ENCODE measurements at places on chromosomes 6 and 20.
A peak's percentile ranks its signal among the peaks of the same experiment; 100 is the strongest.

DNA sequence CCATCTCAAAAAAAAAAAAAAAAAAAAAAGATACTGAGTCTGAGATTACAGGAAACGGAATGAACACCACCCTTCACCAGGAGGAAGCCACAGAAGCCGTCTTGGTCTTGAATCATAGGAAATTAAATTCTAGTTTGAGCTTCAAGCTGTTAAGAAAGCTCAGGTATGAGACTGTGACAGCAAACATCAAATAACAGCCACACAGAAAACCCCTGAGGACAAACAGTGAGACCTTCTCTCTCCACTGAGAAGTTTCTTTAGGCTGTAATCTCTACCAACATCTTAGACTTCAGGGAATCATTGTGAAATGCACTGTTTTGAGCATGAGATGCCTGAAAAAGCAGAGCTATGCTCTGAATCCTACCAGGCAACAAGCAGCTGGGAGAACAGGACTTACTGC is 30.8 kb downstream of the PDE10A start:
- no peak for DNase-seq

GRCh38 chr20:64133951-64134407 is 26.6 kb upstream of the NPBWR2 start:
- DNase-seq = no peak

DNA sequence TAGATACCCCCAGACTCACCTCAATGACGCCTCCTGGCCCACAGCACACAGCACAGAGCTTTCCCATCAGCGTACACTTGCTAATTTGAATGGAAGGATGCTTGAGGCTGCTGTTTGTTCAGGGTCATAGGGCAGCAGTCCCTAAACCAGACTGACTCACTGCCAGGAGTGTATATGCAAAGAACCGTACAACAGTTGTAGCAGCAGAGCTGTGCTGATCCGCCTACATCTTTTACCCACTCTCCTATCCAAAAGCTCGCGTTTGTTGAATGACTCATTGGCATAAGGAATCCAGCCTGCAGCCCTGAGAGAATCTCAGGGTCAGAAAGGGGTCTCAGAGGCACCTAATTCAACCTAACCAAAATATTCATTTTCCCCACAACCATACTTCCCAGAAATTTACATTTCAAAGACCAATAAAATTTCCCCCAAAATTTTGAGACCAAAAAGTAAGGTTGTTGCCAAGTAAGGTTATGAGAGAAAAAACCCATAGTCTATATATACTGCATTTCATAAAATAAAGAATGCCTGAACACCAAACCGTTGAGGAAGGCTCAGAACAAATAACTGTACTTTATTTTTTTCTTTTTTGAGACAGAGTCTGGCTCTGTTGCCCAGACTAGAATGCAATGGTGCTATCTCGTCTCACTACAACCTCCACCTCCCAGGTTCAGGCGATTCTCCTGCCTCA is 35.3 kb upstream of the CCND3 start:
- DNase-seq = peak; percentile 23

- no peak for DNase-seq
These were observed 15.6 kb upstream of the ISM1 start for GRCh38 chr20:13205425-13205824.

DNA sequence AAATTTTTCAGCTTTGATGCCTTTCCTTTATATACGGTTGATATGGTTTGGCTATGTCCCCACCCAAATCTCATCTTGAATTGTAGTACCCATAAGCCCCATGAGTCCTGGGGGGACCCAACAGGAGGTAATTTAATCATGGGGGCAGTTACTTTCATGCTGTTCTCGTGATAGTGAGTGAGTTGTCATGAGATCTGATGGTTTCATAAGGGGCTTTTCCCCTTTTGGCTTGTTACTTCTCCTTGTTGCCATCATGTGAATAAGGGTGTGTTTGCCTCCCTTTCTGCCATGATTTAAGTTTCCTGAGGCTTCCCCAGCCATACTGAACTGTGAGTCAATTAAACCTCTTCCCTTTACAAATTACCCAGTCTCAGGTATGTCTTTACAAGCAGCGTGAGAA is 66.8 kb downstream of the ARHGAP18 start:
- DNase-seq = no peak

- no peak for DNase-seq
These were observed 198.9 kb upstream of the SASH1 start for GRCh38 chr6:148143771-148144170.

DNA sequence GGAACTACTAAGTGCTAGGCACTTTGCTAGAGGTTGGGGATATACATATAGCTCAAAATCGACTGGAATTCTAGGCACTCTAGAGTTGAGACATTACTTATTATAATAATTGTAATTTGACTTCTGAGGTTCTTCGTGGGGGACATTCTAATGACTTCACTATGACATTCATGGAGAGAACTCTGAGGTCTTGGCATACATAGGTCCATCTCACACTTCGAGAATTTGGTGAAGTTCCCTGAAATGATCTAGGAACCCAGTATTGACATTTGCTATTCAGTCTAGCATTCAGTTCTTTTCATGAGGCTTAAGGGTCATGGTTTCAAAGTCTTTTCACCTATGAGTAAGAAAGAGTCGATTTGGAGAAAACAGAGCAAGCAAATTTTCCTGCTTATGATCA is 446.6 kb upstream of the JAG1 start:
- no peak for DNase-seq

GRCh38 chr20:56249244-56249955 is 868 bp downstream of the MC3R start:
- DNase-seq = peak; percentile 6

DNA sequence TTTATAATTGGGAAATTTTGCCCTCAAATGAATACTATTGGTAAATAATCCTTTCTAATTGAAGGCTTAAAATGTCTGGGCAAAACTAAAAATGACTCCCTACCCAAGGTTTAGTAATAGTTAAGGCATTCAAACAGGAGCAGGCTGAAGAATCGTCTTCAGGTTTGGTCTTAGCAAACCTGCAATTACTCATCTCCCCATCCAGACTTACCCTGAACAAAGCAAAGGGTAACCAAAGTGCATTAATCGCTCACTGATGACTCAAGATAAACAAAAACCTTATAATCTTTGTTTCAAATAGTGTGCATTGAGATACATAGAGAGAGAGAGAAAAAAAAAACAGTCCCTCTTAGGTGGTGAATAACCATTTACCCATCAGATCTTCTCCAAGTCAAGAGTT is 225.5 kb downstream of the BMP2 start:
- no peak for DNase-seq

DNA sequence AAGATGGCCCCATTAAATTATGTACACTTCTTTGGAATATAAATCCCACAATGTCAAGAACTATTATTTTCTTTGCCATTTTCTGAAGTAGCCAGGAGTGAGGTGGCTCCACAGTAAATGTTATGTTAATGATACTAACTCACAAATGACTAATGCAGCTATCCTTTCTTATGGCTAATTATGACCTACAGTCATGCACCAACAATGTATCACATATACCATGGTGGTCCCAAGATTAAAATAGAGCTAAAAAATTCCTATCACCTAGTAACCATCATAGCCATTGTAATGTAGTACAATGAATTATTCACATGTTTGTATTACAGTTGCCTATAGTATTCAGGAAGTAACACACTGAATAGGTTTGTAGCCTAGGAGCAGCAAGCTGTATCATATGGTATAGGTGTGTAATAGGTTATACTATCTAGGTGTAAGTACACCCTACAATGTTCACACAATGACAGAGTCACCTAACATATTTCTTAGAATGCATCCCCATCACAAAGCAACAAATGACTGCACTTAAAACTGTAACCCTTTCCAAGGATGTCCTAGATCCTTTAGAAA is 15.3 kb downstream of the ECHDC1 start:
- no peak for DNase-seq

- DNase-seq = peak; percentile 61
These were observed 826 bp upstream of the PYGB start for GRCh38 chr20:25247000-25247517.

GRCh38 chr6:143581835-143582480 is 70.4 kb upstream of the FUCA2 start:
- no peak for DNase-seq

DNA sequence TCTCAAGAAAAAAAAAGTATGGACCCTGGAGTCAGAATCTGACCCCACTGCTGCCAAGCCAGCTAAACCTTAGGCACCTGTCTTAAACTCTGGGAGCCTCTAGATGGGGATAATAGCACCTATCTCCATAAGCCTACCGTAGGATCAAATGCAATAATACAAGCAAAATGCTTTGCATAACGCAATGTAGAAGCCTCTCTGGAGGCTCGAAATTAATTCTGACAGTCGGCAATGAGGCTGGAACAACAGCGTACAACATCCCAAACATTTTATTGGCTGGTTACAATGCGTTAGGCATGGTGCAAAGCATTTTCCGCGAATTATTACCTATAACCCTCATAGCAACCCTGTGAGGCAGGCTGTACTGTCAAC is 521 bp downstream of the CDK5RAP1 start:
- no peak for DNase-seq

GRCh38 chr6:110233770-110234374 is 53.6 kb downstream of the CDC40 start:
- DNase-seq = peak; percentile 8

GRCh38 chr6:39835821-39836295 is 43.7 kb downstream of the DAAM2 start:
- peak; percentile 70 for DNase-seq

- DNase-seq = no peak
These were observed 60.8 kb upstream of the MYL9 start for GRCh38 chr20:36480456-36481048.

DNA sequence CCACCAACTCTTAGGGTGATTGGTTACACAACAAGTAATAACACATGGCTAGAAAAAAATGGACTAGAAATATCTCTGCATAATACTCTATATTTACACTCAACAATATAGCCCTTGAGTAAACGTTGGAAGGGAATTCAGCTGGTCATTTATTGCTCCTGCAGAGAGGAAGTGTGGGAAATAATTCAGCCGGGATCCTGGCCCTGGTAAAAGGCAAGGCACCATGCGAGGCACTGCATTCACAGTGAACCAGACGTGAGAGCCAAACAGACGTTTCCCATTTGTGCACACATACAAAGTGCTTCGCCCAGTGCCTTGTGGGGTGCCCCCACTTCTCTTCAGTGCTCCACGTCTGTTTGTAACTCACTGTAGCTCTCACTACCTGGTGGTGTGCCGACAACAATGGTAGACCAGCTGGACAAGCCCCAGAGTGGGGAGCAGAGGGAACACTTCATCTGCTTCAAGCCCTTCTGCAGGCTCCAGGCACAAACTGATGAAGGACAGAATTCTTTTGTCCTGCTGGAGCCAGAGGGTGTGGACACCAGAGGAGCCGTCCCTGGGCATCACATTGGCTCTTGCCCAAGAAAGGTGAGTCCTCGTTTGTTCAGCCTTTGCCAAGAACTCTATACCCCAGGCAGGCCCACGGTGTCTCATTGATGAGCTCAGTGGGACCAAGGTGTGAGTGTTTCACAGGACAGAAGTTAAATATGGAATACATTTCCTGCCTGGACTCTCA is 18.8 kb downstream of the SYNDIG1 start:
- no peak for DNase-seq

DNA sequence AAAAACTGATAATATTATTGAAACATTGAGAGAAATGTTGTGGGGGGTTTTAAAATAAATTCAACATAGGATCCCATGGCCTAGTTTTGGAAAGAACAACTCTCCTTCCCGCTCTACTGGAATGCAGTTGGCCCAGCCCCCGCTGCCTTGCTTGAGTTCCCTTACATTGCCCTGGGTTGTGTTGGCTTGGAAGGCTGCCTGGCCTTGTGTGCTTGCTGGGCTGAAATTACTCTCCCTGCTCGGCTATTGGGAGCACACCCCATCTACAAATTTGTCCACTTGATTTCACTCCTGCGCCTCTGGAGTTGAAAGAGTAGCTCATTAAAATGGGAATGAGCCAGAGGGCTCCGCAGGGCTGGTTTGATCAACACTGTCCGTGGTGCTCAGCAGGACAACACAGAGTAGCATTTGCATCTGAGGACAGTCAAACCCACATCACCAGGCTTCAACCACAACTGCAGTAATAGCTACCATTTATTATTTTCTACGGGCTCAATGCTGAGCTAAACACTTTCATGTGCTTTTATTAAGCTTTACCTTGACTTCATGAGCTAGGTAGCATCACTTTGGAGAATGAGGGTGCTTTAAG is 35.2 kb downstream of the DOK5 start:
- DNase-seq = no peak

DNA sequence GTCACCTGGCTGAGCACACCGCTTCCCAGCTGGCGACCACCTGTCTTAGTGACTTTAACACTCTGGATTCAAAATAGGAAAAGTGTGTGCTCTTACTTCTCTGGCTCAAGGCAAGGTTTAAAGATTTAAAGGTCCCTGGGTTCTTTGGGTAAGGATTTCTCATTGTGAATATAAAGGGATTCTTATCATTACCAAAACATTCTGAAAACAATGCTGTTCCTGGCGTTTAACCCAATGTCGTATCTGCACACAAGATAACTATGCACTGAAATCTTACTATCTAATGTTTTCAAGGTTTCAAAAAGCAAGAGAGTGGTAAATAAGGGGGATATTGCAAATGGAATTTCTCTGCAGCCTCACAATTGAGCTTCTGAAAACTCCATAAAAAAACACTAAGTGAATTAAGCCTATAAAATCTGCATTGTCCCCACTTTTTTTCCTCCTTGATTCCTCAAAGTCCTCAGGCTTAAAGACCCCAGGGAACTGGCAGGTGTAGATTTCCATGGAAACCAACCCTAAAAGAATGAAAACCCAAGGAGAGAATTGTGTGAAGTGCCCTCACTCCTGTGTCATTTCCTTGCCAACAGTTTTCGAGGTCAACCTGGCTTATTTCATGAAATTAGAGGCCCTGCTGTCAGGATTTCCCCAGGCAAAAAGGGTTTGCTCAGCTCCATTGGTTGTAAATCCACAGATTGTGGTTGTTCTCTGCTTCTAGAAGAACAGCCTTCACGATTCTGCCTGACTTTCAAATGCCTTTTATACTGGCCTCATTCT is 44.0 kb downstream of the BMP2 start:
- no peak for DNase-seq

GRCh38 chr6:31037169-31037568 is 26.9 kb downstream of the MUC22 start:
- DNase-seq = peak; percentile 80

All from AG08395 (cell line).